Skin of body (tissue), 3 donors: ENCODE measurements at places on chromosomes 7 and 10. TPM values are rescaled to one million over a fixed set of nuclear protein-coding genes. Genes with fewer than 3 reads are reported as not detected.

CPA2 gene
- total RNA-seq = not detected

GRCh38 chr7:123974326-123974908, 49.4 kb downstream of the SPAM1 start:
- no peak for DNase-seq

OR2AE1 gene
- total RNA-seq = not detected

DNA sequence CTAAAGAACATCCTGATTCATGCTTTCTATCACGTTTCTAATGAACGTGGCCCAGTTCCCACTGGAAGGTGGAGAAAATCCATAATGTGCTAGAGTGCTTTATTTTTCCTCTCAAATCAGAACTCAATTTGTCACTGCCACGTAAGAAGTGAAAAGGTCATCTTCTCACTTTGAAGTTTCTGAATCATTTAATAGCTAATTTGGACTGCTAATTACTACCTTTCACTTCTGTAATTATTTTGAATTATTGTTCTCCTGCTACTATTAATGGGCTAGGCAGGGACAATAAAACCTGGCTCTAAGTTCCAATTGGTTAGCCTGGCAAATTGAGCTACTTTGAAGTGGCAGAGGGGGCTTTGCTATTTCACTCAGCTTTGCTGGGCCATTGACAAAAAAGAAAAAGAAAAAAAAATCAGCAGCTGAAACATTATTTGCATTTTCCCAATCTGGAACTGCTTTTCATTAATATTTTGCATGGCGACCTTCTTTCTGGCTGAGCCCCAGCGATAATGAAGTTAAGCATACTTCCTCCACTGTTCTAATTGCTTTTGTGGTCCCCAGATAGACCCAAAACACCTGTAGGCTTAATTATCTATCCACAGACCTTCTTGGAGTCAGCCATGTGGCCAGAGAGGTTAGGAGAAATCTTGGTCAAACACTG, 264.2 kb downstream of the SEC23IP start:
- DNase-seq = no peak

DNA sequence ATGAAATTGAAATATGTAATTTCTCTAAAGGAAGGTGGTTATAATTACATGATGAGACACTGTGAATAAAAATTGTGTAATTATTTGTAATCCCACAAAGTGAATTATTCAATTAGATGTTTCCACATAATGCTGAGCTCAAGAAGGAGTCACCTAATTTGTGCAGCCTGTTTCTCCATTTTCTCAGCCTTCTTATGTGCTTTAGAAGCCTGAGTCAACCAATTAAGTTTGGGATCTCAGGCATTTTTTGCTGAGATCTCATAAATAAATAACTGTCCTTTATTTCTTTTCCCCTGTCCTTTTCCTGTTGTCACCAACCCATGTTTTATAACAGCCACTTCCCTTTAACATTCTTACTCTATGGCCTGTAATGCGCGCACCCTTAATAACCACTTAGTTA, 506.5 kb upstream of the SEMA3D start:
- DNase-seq = no peak

- no peak for DNase-seq
Observed at GRCh38 chr7:106524690-106525059, 136.3 kb downstream of the CCDC71L start.

DNA sequence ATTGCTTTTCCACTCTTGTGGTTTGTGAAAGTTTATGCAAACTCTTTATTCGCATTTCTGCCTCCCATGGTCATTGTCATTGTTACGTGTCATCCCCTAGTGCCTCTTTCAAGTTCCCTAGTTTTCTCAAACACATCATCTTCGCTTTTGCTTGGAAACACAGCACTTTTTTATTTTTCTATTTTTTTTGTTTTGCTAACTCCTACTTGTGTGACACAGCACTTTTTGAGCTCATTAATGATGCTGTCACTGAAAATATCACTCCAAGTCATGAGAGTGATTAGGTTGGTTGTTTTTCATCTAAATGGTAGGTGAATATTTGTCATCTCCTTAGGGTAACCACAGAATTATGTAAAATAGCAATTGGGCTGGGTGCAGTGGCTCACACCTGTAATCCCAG, 8.5 kb upstream of the STX1A start:
- DNase-seq = no peak

CYP51A1 gene
- total RNA-seq = 87.1 TPM

GRCh38 chr10:75950997-75951589, 519.7 kb downstream of the LRMDA start:
- no peak for DNase-seq

GRCh38 chr7:138027100-138027499, 25.2 kb upstream of the CREB3L2 start:
- DNase-seq = no peak

SLC18A2 gene
- total RNA-seq = 6.2 TPM

DNA sequence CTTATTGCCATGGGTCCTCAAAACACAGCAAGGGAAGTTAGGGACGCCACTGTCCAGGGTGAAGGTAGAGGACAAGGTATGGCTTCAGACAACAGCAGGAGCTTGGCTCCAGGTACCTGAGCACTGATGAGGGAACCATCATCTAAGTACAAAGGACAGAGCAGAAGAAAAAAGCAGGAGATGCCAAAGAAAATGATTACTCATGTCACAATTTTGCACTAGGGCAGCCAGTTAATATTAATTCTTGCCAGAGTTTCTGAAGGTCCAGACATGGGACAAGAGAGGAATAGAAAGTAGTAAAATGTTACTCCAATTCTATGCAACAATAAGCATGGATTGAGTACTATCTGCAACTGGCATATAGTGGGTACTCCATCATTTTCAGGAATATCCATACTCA, 14.1 kb downstream of the PTN start:
- DNase-seq = no peak

DNA sequence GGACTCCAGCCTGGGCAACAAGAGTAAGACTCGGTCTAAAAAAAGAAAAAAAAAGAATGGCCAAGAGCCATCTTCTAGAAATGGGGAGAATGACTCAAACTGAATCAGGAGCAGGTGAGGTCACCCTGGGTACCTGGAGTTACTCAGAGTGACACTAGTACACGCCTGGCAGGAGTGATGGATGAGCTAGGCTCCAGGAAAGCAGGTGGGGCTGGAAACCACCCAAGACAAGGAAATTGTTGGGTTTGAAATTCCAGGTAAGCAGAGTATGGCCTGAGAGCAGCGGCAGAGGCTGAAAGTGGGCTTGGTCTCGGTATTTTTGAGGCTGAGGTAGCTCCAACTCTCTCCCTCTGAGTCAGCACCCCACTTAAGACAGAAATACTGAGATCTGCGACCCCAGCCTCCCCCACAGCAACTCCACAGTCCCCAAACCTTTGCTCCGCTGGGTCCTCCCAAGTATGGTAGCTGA, 18.5 kb downstream of the DDIT4 start:
- DNase-seq = no peak

C10orf53 gene
- not detected for total RNA-seq

DNA sequence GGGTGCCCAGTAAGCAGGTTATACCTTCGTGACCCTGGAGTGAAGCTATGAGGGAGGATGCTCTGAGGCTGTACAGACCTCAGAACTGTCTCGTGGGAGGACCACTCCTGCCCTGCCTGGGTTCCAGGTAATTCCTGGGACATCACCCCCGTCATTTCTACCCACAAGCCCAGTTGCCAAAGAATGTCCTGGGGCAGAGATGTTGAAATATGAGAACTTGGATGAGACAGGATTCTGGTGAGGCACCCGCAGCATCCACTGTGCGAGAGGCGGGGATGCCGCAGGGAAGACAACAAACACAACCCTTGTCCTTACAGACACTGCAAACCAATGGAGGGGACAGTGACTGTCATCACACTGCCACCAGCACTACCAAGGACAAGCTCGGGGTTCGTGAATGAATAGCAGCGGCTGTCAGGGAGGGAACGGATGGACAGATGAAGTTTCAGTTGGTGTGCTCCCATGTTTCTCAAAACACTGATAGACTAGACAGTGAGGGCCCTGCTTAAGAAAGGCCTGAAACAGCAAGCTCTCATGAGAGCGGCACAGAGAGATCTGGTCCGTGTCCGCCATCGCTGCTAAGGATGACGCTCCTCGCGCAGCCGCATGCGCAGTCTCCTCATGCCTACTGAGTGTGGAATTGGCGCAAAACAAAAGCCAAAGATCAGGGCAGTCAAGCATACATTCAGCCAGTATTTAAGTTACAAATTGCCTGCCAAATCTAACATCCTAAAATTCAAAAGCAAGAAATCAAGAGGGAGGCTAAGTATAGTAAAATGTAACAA, 82.0 kb upstream of the RHEB start:
- no peak for DNase-seq

- DNase-seq = no peak
Observed at GRCh38 chr10:101478956-101479355, 109.1 kb downstream of the POLL start.

DNA sequence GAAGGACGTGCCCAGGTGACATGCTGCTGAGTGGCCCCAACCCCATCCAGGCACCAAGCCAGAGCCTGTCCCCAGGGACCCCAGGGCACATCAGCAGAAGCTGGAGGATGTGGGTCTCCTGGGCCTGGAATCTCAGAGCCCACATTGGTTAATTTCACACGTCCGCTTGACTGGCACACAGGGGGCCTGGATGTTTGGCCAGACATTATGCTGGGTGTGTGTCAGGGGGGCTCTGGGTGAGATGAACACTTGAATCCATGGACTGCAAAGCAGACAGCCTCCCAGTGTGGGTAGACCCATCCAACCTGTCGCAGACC, 79.1 kb upstream of the RET start:
- no peak for DNase-seq

TFPI2 gene
- total RNA-seq = 0.89 TPM

- no peak for DNase-seq
Observed at GRCh38 chr10:36303896-36304295, 661.8 kb upstream of the FZD8 start.

- no peak for DNase-seq
Observed at GRCh38 chr10:33183655-33184054, 150.8 kb downstream of the NRP1 start.

DNA sequence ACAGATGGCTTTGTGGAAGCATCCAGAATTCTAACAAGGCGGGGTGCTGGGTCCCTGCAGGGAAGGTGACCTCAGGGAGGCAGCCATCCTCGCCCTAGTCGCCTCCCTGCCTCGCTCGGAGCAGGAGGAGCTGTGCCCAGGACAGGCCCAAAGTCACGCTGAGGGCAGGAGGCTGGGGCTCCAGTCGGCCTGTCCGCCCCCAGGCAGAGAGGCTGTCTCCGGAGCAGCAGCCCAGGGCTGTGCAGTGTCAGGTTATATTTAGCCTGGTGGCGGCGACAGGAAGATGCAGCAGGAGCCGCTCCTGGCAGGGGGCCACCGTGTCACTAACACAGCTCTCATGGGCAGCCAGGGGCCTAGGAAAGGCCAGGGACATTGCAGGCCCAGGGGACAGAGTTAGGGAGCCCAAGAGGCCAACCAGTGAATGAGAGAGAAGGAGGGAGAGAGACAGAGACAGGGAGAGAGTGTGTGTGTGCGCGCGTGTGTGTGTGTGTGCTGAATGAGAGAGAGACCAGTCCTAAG, 13.5 kb downstream of the KCNH2 start:
- no peak for DNase-seq

GRCh38 chr10:73644015-73644743, 2.9 kb upstream of the MYOZ1 start:
- peak; percentile 46 for DNase-seq

DNA sequence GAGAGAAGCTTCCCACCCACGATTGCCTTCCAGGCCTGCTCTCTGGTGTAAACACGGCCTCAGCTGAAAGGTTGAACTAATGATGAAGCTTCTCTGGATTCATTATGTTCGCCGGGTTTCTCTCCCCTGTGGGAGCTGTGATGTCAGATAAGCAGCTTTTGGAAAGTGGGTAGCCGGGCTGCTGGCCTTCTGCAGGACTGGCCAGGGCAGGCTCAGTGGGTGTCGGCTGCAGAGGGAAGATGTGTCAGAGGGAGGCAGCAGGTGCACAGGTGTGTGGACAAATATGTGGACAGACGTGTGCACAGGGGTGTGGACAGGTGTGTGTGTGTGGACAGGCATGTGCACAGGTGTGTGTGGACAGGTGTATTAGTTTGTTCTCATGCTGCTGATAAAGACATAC, 28.5 kb upstream of the PSMG3 start:
- no peak for DNase-seq

GRCh38 chr7:70857793-70858545, 274.0 kb upstream of the GALNT17 start:
- DNase-seq = no peak

GRCh38 chr10:124705381-124705740, 38.8 kb downstream of the FAM53B start:
- no peak for DNase-seq

CISD1 gene
- 7.5 TPM for total RNA-seq

DNA sequence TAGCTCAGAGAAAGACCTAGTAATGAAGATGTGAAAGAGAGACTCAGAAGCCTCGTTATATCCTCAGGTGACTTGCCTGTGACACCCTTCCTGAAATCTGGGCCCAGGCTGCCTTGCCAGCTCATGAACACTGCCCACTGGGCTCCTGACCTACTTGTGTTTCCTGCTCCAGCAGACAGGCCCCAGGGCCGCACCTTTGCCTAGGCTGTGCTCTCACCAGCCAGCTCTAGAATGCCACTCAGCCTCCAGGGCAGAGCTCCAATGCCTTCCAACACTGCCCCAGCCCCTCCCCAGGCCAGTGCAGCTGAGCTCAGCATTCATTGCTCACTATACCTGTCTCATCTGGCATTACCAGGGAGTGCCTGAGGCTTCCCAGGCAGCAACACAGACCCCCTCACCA, 94.3 kb downstream of the DLG5 start:
- no peak for DNase-seq

GRCh38 chr7:17608114-17608833, 309.8 kb downstream of the AHR start:
- no peak for DNase-seq

PLXNA4 gene
- total RNA-seq = 6.8 TPM

- DNase-seq = no peak
Observed at GRCh38 chr10:110495731-110496552, 1.8 kb upstream of the DUSP5 start.

PDE1C gene
- 1.2 TPM for total RNA-seq

DNA sequence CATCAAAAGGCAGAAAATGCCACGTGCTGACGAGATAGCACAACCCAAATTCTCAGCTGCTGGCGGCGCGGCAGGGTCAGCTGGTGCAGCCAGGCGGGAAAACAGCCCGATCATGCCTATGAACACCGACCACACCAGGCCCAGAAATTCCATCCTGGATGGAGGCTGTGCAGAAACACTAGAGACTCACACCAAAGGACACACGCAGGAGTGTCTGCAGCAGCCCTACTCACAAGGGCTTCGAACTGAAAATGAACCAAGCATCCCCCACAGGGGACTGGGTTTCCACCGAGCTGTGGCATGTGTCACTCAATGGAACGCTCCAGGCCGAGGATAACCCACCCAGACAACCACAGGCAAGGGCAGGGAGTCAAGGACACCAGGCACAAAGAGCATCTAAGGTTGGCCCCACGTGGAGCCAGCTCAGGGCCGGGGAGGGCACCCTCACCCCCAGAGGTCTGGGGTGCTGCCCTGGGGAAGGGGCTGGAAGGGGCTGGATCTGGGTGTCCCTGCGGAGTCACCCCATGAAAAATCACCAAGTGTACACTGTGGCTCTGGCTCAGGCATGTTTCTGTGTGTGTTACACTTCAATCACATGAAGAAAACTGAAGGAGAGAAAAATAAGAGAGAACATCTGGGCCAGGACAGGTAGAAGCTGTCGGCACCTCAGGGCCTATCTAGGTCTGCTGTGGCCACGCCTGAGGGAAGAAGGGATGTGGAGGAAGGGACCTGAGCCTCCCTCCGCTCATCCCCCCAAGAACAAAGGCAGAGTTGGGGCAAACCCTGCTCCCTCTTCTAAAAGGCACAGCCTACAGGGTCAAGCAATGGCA, 33.0 kb downstream of the RASGEF1A start:
- no peak for DNase-seq
